ENCODE measurements at places on chromosomes 5 and 9.
A peak's percentile ranks its signal among the peaks of the same experiment; 100 is the strongest.

GRCh38 chr9:128249558-128249907 lies 26.3 kb downstream of the GOLGA2 start:
- no peak for DNase-seq

- peak; percentile 52 for DNase-seq
Observed at GRCh38 chr5:115389799-115390382, 93.4 kb upstream of the CCDC112 start.

- DNase-seq: peak; percentile 45
Observed at GRCh38 chr5:157978061-157978460, 119.1 kb upstream of the CLINT1 start.

- no peak for DNase-seq
Observed at GRCh38 chr5:167489202-167489601, 802.2 kb upstream of the WWC1 start.

GRCh38 chr9:127334725-127335124 lies 62.2 kb upstream of the SLC2A8 start:
- DNase-seq: no peak

- DNase-seq: peak; percentile 25
Observed at GRCh38 chr5:154071799-154072413, 33.1 kb downstream of the MFAP3 start.

- no peak for DNase-seq
Observed at GRCh38 chr5:98773214-98773463, 324 bp upstream of the RGMB start.

DNA sequence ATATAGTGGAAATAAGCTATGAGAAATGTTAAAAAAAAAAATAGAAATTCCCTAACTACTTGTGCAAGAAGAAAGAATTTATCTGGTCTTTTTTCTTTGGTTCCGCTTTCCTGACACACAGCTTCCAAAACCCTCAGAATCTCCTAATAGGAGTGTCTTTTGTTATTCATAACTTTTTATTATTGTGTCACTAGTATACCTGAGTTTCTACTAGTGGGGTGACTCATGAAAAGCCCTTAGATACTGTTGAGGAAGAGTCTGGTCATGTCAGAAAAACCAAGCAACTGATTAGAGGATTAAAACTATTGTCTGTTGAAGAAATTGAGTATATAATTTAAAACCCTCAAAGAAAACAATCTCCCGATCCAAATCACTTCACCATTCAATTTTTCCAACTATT lies 152.8 kb upstream of the IFNE start:
- no peak for DNase-seq

GRCh38 chr5:78483809-78484521 lies 123.5 kb downstream of the SCAMP1 start:
- no peak for DNase-seq

Measured in DMS53 (cell line).